ENCODE measurements at places on chromosomes 4 and X. TPM values are rescaled to one million over a fixed set of nuclear protein-coding genes. Genes with fewer than 3 reads are reported as not detected.

- no peak for DNase-seq
Measured at GRCh38 chrX:123486297-123486696, 246.6 kb downstream of the THOC2 start.

DNA sequence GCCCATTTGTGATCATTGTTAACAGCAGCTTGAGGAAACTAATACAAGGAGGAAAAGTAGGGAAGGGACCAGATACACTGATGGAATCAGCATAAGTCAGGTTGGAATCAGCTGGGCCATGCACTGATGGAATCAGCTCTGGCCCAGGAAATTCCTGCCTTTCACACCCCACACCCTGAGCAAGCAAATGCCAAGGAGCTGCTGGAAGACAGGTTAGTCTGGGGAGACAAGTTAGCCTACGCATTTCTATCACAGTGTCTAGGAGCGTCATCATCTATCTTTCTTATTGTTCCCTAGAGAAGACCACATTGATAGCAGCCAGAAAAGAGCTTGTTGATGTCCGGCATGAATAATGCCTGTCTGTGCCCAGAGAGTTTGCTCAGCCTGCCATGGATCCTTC is 16.2 kb upstream of the CEP135 start:
- no peak for DNase-seq

GRCh38 chrX:12989461-12989860 is 14.6 kb downstream of the TMSB4X start:
- peak; percentile 23 for DNase-seq

DNA sequence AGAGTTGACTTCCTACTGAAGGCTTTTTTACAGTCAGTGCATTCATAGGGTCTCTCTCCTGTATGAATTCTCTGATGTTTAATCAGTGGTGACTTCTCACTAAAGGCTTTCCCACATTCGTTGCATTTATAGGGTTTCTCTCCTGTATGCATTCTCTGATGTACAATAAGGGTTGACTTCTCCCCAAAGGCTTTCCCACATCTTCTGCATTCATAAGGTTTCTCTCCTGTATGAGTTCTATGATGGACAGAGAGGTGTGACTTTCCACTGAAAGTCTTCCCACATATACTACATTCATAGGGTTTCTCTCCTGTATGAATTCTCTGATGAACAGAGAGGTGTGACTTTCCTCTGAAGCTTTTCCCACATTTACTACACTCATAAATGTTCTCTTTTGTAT is 45.2 kb downstream of the ZNF674 start:
- DNase-seq, result no peak

DNA sequence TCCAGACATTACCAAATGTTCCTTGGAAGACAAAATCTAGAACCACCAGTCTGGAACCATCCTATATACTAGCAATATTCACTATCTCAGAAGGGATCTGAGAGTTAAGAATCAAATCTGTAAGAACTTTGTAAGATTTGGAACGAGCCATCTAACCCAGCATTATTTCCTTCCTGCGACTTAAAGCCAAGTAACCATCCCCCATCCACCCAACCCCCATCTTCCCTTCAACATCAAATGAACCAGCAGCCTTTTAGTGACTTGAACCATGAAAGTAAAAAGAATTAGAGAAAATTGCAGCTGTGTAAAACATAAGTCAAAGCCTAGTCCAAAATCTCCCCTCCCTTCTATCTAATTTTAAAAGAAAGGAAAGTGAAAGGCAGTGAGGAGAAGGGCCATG is 15.6 kb downstream of the RBM47 start:
- DNase-seq, result no peak

DNA sequence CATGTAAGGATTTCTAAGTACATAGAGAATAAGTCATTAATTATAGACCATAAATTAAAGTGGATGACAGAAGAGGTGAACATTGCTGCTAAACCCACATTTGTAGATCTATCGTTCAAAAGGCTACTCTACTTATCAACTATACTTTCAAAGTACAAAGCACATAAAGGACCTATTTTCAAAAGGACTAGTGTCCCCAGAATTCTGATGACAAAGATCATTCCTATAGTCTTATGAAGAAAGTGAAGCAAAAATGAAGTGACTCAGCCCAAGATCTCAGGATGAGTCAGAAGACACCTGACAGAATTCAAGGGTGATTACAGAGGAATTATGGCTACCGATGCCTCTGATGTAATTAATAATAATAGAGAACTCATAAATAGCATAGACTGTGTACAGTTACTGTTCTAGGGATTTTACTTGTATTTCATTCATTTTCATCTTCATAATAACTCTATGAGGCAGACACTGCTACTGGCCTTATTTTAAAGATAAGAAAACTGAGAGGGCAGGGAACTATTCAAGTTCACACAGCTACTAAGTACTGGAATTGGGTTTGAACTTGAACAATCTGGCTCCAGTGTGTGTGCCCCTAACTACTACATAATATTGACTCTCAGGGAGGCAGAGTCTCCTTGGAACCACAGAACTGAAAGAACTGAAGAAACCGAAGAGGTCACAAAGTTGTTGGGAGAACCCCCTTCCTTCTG is 17.1 kb downstream of the USP46 start:
- DNase-seq, result peak; percentile 35

GRCh38 chr4:25874655-25875054 is 11.9 kb upstream of the SEL1L3 start:
- no peak for DNase-seq

DNA sequence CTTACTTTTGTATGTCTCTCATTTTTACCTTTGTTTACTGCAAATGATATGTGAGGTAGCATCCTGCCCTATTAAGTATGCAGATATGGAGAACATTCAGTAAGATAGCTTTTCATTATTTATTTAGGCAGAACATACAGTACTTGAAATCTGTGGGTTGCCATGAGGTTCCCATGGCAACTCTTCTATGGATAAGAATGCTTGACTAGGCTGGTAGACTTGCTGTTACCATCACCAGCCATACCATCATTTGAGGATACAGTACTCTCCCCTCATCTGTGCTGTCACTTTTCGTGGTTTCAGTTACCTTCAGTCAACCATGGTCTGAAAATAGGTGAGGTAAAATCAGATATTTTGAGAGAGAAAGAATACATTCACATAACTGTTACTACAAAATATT is 56.7 kb downstream of the NAF1 start:
- no peak for DNase-seq

DNA sequence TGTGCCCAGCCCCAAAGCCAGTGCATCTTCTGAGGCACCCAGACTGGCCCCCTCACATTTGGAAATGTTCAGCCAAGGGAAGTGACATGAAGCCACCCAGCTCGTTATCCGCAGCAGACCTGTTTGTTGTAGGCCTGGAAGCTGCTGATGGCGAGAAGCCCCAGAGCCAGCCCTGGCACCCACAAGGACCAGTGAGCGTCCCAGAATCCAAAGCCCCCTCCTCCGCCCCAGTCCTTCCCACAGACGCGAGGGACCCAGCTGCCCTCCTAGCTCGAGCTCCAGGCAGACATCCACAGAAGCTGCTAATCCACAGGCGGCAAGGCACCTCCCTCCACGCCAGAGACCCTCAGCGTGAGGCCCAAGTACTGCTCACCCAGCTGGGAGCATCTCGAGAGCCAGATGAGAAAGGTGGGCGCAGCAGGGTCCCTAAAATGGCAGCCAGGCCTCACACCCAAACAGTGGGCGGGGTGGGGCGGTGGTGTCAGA is 7.4 kb downstream of the ABLIM2 start:
- DNase-seq, result no peak

GRCh38 chr4:3468154-3468553 is 5.0 kb downstream of the DOK7 start:
- no peak for DNase-seq

DNA sequence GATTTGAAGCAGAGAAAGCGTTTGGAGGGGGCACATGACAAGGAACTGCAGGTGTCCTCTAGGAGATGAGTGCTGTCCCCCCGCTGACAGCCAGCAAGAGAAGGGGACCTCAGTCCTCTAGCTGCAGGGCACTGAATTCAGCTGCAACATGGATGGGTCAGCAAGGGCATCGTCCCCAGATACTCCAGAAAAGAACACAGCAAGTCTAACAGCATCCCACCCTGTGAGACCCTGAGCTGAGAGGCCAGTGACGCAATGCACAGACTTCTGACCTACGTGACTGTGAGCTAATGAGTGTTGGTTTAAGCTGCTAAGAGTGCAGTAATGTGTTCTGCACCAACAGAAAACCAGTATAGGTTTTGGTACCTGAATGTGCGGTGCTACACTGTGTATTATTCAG is 11.6 kb upstream of the CENPVL2 start:
- DNase-seq, result no peak

GRCh38 chr4:75565481-75565880 is 9.6 kb downstream of the ODAPH start:
- no peak for DNase-seq

- no peak for DNase-seq
Measured at GRCh38 chrX:36241397-36241796, 321.9 kb downstream of the CFAP47 start.

- DNase-seq, result no peak
Measured at GRCh38 chr4:10741961-10742699, 57.6 kb upstream of the CLNK start.

- DNase-seq, result no peak
Measured at GRCh38 chrX:97309487-97310116, 425.9 kb downstream of the RPA4 start.

- no peak for DNase-seq
Measured at GRCh38 chr4:97498875-97499274, 644.4 kb downstream of the STPG2 start.

DNA sequence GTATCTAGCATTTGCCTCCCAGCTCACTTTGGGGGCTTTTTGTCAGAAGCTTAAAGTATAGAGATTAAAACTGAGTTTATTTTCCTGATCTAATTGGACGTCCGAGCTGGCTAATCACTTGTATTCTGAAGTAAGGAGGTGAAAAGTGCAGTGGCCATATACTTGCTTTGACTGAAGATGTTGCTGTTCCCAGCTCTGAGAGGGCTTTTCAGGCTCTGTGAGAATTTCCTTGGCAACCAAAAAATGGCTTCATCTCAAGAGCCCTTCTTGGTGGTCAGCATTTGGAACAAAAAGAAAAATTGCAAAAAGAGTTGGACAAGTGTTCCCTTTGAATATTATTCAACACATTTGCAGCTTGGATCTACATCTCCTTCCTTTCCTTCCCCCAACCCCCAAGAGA is 67.0 kb downstream of the SLC4A4 start:
- no peak for DNase-seq

- peak; percentile 38 for DNase-seq
Measured at GRCh38 chr4:186669159-186669731, 54.4 kb downstream of the FAT1 start.

DNA sequence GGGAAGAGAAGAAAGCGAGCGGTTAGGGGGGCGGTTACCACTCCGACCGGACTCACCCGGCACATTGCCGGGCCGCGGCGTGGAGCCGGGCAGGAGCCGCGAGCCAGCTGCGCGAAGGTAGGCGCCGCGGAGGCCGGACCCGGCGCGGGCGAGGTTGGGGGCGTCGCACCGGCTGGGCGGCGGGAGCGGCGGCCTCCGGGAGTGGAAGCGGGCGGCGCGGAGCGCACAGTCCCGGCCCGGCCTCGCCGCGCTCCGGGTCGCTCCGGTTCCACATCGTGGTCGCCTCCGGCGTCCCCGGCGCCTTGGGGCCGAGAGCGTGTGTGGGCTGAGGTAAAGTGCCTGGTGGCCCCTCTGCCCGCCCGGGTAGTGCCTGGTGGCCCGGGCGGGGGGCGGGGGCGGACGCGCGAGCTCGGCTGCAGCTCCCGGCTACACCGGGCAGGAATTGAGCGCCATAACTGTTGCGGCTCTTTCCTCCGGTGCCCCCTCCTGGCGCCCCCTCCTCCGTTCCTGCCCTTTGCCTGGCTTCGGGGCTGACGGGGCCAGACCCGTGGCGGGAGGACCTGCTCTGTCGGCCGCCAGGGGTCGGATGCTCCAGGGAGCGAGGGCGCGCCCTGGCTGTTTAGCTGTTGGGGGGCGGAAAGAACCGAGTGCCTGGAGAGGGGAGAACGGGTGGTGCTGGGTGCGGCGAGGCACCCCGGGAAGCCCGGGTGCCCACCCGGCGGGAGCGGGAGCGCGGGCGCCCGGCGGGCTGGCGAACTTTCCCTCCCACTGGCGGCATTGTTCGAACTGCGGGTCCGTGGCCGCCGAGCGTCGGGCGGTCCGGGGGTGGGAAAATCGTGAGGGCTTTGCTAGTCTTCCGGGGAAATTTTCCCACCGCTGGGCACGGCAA is 626 bp downstream of the JADE3 start:
- DNase-seq, result peak; percentile 60

GRCh38 chr4:2297606-2298531 is 36.0 kb upstream of the MXD4 start:
- DNase-seq, result no peak

DNA sequence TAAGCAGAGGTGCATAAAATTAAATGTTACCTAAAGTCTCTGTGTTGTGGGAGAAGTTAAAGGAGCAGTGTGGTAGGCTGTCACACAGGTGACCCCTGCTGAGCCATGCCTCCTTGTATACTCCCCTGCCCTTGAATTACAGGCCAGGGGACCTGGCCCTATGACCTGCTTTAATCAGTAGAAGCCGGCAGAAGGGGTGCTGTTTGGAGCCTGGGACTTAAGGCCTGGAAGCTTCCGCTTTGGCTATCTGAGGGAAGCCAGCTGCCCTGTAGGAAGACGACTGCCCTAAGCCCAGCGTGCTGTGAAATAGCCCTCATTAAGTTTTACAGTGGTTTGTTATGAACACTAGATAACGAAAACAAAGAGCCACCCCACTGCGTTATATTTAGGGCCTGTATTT is 34.1 kb downstream of the SPINK2 start:
- no peak for DNase-seq

DNA sequence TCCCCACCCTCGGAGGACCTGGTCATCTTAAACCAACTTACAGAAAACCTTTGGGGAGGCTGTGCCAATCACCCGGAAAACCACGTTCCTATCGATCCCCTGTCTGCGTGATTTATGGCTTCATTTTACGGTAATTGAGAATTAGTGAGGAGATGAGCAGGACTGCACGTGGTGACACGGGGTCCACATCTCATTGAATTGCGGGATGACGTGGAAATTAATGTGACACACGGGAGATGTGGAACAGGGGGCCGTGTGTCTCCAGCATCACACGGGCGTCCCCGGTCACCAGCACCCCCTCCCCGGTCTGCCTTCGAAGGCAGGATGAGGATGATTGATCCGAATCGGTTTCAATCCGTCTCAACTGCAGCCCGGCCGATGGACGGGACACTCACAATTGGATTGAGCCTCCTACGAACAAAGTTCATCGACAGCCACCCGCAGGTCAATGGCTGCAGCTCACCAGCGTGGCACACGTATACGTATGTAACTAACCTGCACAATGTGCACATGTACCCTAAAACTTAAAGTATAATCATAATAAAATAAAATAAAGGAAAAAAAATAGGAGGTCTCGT is 160.3 kb downstream of the SHOX start:
- no peak for DNase-seq

DNA sequence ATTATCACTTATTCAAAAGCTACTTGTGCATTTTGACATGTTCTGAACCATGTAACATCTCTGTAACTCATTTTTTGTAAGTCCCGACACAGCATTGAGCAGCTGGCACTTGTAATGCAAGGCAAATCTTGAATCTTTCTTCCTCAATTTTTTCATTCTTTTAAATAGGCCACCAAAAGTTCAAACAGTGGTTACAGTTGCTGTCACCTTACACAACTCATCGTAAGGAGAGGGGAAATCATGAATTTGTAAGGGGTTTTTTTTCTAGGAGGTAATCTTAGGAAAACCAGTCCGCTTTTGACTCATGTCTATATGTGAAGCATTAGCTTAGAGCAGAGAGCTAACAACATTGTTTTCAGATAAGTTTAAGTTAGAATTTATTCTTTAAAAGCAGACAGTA is 124.5 kb downstream of the PDLIM5 start:
- no peak for DNase-seq

ZDHHC15 gene
- total RNA-seq, result 0.88 TPM

TCEAL3 gene
- total RNA-seq, result 17.8 TPM

CXorf65 gene
- total RNA-seq, result not detected

ITM2A gene
- 0.12 TPM for total RNA-seq

F8A1 gene
- 8.9 TPM for total RNA-seq

MAGEB3 gene
- not detected for total RNA-seq
